ENCODE measurements at places on chromosomes 5 and 9. TPM values are rescaled to one million over a fixed set of nuclear protein-coding genes. Genes with fewer than 3 reads are reported as not detected.

- no peak for DNase-seq
These were observed 43.2 kb upstream of the AKNA start for GRCh38 chr9:114431003-114431402.

GRCh38 chr5:135706893-135707292 is 127.6 kb upstream of the SLC25A48 start:
- no peak for DNase-seq

DNA sequence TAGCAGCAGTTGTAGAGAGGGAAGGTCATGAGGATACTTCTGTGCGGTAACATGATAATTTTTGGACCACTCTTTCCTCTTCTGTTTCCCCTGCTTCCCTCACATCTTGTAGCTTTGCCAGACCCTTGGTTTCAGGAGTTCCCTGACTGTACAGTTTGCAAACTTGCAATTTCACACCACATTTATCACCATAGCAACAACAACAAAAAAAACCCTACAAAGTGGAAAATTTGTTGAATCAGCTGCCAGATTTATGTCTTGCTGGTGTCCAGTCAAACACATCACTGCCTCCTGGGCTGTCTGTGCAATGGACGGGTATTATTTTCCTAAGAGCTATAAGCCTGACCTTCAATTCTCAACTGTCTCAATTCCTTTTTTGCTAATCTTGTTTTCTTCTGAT is 751.6 kb downstream of the TLR4 start:
- no peak for DNase-seq

DNA sequence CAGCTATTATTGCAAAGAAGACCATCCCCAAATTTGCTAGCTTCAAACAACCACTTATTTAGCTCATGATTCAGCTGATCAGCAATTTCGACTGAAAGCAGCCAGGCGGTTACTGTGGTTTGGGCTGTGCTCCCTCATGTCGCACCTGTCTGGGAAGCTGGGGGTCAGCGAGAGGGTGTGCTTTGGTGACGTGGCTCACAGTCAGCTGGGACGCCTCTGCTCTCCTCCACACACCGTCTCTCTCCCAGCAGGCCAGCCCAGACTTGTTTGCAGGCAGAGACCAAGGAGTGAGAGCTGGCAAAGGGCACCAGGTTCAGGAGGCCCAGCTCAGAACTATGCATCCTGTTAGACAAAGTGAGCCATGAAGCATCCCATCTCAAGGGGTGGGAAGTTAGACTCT is 140.9 kb downstream of the SYK start:
- DNase-seq = no peak

DNA sequence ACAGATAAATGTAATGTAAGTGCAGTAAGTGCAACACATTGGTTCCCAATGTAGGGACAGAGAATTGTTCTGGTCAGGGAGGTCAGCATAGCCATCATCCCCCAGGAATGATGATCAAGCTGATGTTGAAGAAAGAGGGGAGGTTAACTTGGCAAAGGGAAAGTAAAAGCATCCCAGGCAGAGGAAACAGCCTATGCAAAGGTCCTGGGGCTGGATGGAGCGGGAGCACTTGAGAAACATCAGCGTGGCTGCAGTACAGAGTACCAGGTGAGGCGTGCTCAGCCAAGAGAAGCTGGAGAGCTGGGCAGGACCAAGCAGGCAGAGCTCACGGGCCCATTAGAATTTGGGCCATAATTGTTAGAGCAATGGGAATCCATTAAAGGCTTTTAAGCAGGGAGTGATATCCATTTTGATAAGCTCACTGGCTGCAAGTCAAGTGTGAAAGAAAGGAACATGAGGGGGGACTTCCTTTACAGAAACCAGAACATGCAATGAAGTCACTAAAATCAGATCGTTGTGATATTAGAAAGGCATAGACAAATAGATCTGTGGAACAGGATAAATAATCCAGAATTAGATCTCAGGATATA is 50.1 kb upstream of the HAND1 start:
- no peak for DNase-seq

Gene SLC6A3
- 0.31 TPM for polyA plus RNA-seq

Gene SLC34A1
- 202 TPM for polyA plus RNA-seq

Gene SLIT3
- polyA plus RNA-seq = 49.7 TPM

Gene MSMP
- polyA plus RNA-seq = not detected
